RWPE2 (cell line): ENCODE measurements at places on chromosomes 2 and 18.

DNA sequence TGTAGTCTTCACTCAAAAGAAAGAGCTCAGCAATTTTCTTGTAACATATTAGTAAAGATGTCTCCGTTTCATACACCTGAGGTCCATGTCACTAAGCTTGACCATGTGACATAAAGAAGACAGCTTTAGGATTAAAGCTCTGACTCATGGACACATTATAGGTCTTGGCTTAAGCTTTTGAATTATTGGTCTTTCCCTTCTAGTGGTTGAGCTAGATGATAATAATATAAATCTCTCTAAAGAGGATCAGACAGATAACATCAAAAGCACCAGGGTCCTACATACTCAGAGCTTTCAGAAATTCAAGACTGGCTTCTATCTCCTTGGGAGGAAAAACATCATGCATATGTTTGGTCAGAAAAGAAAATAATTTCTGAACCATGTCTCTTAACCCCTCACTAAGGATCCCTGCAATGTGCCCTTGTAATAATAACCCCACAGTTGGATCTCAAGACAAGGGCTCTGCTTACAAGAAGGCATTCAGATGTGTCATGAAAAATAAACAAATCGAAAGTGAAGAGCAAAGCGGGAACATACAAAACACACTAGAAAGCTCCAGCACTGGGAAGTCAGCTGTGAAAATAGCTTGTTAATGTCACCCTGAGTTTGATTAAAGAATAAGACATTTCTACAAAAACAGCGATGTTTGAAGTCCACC, 174.5 kb downstream of the PID1 start:
- no peak for DNase-seq

- DNase-seq, result no peak
Observed at GRCh38 chr2:9463698-9464034, 10.7 kb upstream of the IAH1 start.

DNA sequence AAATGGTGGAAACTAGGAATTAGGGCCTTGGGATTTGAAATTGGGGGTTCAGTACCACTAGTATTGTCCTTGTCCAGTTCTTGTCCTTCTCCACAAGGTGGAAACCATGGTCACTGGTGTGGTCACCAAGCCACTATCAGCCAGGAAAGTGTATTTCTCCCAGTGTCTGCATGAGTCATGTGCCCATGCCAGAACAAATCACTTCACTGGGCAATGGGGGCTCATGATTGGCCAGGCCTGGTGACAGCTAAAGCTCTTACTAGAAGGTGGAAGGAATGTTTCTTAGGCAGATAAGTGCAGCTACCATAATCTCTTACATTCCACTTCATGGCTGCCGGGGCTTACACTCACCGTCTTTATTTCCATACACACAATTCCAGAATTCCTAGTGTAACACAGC, 124.8 kb upstream of the TACR1 start:
- DNase-seq, result no peak

GRCh38 chr2:44537264-44537663, 175.5 kb downstream of the CAMKMT start:
- no peak for DNase-seq

GRCh38 chr2:20292984-20293383, 57.7 kb downstream of the PUM2 start:
- no peak for DNase-seq

- DNase-seq, result no peak
Observed at GRCh38 chr18:68417166-68417799, 297.6 kb downstream of the TMX3 start.

DNA sequence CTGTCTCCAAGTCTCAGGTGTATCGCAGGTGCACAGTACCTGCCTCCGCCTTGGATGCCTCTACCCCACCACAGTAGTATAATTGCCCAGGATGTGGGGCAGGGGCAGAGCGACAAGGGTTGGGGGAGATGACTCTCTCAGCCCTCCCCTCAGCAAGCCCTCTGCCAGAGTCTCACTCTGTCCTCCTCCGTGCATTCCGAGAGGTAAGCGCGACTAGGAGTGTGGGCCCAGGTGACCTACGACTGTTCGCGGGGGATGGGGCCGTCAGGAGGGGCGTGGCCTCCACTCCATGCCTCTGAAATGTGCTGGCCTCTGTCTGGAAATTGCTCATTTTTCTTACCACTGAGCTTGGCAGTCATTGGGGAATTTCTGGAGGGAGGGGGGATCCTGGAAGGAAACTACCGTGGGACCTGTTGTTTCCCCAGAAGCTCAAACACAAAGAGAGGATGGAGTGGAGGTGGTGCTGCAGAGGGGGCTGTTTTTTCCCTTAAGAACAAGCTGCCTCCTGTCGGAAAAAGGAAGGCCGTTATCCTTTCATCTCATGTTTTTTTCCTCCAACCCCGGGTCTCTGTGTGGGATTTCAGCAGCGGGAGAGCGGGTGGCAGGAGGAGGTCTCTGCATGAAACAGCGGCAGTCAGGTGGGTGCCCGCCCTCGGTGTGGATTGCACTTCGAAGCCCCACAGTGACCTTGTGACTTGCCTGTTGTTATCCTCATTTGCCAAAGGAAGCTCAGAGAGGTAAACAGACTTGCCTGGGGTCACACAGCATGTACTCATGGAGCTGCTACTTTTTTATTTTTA, 13.0 kb upstream of the RALB start:
- no peak for DNase-seq

- DNase-seq, result no peak
Observed at GRCh38 chr2:186771850-186772463, 77.0 kb downstream of the ZSWIM2 start.

DNA sequence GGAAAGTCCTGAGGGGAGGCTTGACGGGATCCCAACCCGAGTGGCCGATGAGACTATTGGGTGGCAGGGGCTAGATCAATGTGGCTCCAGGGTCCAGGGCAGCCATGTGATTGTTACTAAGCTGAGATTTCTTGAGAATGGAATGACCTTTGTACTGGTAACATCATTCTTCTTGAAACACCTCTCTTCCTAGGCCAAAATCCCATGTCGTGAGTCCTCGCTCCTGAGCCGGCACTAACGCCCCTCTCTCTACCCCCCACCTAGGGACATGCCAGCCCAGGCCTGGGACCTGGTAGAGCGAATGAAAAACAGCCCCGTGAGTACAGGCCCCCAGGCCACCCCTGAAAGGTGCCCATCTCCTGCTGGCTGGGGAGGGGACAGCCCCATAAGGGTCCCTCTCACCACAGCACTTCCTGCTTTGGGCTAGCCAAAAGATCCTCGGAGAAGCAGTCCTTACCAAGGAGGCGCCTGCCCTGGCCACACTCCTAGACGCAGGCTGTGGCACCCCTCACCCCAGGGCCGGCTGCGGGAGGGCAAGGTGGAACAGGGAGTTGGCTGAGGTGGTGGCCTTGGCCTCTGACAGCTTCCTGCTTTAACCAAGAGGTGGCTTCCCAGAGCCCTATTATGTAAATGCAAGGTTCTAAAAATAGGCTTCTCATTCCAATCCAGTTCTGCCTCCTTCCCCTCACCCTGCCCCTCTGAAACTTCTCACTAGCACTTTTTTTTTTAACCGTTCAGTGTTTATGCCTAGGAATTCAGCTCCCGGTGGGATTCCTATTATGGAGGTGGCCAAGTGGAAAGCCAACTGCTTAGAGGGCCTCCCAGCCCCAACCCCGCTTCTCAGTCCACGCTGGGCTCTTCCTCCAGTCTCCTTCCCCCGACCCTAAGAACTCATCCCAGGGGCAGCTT, 126.6 kb upstream of the PPP1CB start:
- DNase-seq, result no peak

DNA sequence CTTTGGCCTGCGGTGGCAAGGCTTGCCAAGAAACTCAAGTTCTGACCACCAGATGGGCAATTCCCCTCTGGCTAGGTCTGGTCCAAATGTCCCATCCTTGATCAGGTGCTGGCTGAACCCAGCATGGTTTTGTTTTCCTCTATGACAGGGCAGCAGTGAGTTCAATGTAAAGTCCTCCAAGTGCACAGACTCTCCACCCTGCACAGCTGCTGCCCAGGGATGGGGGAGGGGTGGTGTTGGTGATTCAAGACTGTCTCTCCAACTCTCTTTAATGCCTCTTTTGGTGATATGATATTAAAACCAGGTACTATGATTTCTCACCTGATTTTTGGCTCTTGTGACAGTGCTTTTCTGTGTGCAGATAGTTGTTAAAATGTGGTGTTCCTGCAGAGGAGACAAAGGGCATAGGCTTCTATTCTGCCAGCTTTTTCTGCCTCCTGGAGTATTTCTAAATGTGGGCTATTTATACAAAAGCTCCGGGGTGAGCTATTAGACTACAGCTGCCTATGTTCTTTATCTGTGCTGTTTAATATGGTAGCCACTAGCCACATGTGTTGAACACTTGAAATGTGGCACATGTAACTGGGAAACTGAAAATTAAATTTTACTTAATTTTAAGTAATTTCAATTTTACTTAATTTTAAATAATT, 64.0 kb upstream of the STK39 start:
- no peak for DNase-seq

GRCh38 chr18:65792456-65793074, 41.8 kb downstream of the CDH7 start:
- DNase-seq, result no peak

DNA sequence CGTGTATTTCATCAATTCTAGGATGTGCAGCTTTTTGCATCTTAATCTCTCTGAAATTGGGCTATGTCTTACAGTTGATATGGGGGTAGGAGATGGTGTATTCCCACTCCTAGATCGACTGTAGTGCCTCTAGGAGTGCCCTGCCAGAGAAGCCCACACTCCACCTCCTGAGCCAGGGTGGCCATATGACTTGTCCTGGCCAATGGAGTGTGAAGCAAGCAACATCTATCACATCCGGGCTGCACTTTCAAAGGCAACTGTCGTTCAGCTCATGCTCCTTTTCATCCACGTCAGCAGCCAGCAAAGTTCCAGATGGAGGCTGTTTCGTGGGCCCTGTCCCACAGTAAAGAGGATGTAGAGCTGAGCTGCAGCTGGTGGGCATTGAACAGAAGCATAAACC, 149.4 kb upstream of the SLC1A4 start:
- DNase-seq, result no peak

DNA sequence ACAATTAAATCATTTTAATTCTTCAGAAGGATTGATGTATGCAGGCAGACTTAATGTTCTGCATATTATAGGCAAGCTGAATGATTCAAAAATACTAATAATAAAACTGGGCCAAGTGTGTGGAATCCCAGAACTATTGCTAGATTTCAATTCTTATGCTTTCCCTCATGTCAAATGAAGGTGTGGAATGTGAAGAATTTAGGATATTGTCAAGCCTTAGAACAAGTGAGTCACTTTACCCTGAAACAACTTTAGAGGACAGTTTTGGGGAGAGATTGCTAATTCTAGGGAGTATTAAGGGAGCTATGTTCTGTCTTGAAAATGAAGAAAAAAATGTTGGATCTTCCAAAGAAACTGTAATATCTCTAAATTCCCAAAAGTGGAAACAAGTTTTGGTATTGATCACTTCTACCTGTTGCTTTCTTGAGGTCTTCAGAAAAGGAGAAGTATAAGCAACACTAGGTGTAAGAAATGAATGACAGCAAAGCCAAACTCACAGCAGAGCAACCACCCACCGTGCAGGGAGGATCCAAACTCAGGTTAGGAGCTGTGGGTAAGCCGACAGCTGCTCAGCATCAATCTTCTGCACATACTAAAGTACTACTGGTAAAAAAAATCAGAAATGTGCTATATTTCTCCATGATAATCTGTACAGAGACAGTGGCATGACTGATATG, 818.1 kb downstream of the SLC4A3 start:
- DNase-seq, result no peak

GRCh38 chr2:31979956-31980355, 30.9 kb downstream of the MEMO1 start:
- DNase-seq, result no peak

DNA sequence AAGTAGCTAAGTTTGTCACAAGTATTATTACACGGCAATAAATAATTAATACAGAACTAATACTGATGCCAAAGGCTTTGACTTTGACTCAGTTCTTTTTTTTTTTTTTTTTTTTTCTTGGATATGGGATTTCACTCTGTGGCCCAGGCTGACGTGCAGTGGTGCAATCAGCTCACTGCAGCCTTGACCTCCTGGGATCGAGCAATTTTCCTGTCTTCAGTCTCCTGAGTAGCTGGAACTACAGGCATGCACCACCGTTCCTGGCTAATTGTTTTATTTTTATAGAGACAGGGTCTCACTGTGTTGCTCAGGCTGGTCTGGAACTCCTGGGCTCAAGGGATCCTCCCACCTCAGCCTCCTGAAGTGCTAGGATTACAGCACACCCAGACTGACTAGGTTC, 284.5 kb downstream of the SS18 start:
- no peak for DNase-seq

DNA sequence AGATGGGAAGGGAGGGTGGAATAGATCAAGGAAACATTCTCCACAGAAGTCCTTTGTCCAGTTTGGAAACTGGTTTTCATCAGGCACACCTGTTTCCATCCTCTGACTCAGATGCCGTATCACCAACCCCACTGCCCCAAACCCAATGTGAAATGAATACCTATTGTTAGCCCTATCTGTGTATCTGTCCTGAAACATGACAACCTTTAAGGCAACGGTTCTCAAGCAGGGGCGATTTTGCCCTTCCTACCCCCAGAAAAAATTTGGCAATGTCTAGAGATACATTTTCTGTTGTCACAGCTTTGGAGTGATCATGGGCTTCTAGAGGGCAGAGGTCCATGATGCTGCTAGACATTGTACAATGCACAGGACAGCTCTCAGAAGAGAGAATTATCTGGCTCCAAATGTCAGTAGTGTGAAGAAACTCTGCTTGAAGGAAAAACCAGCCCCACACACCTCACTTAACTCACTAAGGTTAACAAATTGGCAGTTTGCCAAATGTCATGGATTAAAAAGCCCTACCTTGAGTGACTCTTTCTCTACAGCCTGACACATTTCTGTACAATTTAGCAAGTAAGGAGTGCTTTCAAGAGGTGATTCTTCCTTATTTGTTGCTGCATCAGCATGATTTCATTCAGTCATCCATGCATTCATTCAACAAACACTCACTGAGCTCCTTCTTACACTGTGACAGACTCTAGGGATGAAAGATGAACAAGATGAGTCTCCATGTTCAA, 3.4 kb downstream of the SCTR start:
- no peak for DNase-seq

- no peak for DNase-seq
Observed at GRCh38 chr2:47867205-47867604, 39.1 kb downstream of the FBXO11 start.

DNA sequence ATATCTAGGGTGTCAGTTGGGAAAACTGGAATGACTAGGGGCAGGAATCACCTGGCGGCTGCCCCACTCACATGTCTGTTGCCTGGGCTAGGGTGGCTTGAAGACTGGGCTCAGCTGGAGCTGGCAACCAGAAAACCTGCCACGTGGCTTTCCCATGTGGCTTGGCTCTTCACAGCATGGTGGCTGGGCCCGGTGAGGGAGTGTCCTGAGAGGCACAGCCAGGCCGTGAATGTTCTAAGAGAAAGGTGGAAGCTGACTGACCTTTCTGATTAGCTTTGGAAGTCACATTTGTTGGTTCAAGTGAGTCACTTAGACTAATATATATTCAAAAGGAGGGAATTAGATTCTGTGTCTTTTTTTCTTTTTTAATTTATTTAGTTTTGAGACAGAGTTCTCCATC, 22.7 kb downstream of the SP5 start:
- DNase-seq, result no peak
